ENCODE measurements at places on chromosomes 2 and 18.

- no peak overlapping the region for H3K4me3 ChIP-seq
- no peaks in the 10 kb centered on the region for H3K36me3 ChIP-seq
- no peak for DNase-seq
- no peaks in the 10 kb centered on the region for H3K27me3 ChIP-seq
- no peak overlapping the region for H3K27ac ChIP-seq
- H3K4me1 ChIP-seq, result peaks cover 9% of the 10 kb centered on the region
Measured at GRCh38 chr18:32321826-32322225, 132.0 kb downstream of the MEP1B start.

- no peak overlapping the region for H3K27ac ChIP-seq
- H3K4me3 ChIP-seq, result no peak overlapping the region
- no peaks in the 10 kb centered on the region for H3K4me1 ChIP-seq
- no peak for DNase-seq
- H3K36me3 ChIP-seq, result no peaks in the 10 kb centered on the region
- H3K27me3 ChIP-seq, result no peaks in the 10 kb centered on the region
Measured at GRCh38 chr2:174752403-174753037, 11.8 kb downstream of the CHRNA1 start.

GRCh38 chr2:45919160-45919650, 267.7 kb downstream of the PRKCE start:
- no peak overlapping the region for H3K4me3 ChIP-seq
- H3K36me3 ChIP-seq, result no peaks in the 10 kb centered on the region
- H3K4me1 ChIP-seq, result peaks cover 17% of the 10 kb centered on the region
- no peak overlapping the region for H3K27ac ChIP-seq
- H3K27me3 ChIP-seq, result no peaks in the 10 kb centered on the region

DNA sequence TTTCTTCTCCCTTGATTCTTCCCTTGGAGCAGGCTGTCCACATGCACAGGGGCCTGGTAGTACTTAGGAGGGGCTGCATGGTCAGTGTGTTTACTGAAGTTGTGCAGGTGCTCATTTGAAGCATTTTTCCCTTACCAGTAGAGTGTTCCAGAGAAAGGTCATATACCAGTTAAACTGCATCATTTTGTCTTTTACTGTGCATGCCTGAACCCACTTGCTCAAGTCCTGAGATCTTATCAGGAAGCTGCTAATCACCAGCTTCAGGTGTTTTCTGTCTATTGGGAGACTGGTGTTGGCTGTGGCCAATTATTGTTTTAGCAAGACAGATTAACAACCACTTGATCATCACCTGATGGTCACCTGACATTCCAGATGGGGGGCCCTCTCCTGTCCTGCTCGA, 676.6 kb downstream of the DPP10 start:
- DNase-seq, result peak; percentile 83
- no peak overlapping the region for H3K4me3 ChIP-seq
- H3K27me3 ChIP-seq, result no peaks in the 10 kb centered on the region
- no peaks in the 10 kb centered on the region for H3K36me3 ChIP-seq
- no peak overlapping the region for H3K27ac ChIP-seq
- H3K4me1 ChIP-seq, result no peaks in the 10 kb centered on the region

DNA sequence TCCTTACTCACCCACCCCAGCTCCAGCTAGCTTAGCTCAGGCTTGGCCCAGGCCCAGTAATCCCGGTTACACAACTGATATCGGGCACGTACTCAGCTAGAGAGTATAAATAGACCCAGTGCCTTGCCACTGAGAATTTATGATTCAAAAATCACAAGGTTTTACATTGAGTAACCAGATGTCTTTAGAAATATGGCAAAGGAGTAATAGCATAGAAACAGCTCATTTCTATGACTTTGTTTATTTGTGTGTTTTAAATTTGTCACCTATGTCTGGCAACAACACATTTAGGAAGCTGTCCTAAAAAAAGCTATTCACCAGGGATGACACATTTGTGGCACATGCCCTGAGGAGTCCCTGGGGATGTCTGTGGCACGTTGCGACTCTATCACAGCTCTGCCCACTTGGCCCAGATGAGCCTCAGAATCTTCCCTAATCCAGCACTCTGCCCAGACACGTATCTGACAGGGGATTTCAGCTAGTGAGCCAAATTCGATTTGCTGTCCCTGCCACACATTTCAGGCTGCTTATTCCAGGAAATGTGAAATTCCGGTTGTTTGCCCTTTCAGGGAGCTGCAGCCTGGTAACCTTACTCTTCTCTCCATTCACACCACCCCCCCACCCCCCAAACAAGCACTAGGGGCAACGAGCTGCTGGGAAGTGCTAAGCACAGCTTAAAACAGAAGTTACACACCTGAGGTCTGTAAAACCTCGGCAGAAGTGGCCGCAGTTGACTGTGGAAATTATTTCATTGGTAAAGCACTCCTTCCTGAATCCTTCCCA, 85.4 kb upstream of the ZCCHC2 start:
- no peaks in the 10 kb centered on the region for H3K27me3 ChIP-seq
- no peak overlapping the region for H3K27ac ChIP-seq
- H3K36me3 ChIP-seq, result no peaks in the 10 kb centered on the region
